ENCODE measurements at places on chromosomes 1 and 21.

DNA sequence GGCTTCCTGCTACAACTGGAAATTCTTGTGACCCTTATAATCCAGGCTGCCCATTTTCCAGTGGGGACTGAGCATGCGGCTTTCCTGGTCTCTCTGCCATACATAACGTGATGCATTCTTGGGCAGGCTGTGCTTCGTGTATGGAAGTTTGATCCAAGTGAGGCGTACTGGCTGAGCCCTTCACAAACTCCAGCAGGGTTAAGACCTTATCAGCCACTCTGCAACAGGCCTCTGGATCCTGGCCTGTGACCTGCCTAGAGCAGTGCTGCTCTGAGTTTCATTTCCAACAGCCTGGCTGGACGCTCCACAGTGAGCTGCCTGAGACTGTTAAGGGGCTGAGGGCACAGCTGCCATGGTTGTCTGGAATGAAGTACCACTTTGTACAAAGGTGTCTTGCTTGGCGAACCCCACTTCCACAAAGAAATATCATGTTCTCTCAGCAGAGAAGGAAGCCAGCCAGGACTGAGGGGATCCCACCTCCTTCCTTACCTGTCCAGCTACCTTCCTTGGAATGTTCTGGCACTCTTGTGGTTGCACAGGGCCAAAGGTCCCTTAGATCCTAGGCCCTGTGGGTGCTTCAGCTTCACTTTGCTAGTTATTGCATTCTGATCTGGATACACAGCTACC, 28.5 kb upstream of the XPR1 start:
- no peak for DNase-seq

DNA sequence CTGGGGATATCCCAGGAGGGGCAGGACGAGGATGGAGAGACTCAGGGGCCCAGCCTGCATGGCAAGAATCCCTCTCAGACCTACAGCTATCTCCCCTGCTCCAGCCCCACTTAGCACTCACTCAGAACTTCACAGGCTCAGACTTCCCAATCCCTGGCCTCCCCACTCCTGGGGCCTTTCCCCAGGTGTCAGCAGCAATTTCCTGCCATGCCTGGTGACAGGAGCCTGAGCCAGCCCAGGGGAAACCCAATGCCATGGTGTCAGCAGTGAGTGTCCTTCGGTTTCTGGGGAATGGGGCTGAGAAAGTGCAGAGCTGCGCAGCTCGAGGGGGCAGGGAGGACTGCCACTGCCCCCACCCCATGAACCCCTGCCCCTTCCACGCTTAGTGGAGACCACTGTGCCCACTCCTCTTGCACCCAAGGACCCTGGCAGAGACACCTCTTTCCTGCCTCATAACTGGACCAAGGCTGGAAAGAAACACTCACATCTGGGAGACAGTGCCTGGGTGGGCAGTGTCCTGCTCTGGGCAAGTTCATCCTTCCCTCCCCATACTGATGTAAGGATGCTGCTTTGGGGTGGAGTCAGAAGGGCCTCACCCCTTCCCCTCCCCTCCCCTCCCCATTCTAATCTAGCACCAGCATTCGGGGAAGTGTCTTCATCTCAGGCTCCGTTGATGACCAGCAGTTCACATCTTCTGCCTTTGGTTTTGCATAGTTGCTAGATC, 17.1 kb upstream of the UBL4B start:
- no peak for DNase-seq

DNA sequence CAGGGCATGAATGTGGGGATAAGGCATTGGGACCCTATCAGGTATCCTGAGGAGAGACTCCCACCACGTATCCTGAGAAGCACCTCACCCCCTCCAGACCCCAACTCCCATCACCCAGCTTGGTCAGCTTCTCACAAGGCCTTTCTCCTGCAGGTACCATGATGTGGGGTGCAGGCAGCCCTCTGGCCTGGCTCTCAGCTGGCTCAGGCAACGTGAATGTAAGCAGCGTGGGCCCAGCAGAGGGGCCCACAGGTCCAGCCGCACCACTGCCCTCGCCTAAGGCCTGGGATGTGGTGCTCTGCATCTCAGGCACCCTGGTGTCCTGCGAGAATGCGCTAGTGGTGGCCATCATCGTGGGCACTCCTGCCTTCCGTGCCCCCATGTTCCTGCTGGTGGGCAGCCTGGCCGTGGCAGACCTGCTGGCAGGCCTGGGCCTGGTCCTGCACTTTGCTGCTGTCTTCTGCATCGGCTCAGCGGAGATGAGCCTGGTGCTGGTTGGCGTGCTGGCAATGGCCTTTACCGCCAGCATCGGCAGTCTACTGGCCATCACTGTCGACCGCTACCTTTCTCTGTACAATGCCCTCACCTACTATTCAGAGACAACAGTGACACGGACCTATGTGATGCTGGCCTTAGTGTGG, 1.3 kb downstream of the GPR3 start:
- no peak for DNase-seq

- DNase-seq: no peak
These were observed 8.7 kb downstream of the CTXND2 start for GRCh38 chr1:150895618-150896017.

- DNase-seq: no peak
These were observed 30.9 kb downstream of the ATP1B1 start for GRCh38 chr1:169137357-169137756.

DNA sequence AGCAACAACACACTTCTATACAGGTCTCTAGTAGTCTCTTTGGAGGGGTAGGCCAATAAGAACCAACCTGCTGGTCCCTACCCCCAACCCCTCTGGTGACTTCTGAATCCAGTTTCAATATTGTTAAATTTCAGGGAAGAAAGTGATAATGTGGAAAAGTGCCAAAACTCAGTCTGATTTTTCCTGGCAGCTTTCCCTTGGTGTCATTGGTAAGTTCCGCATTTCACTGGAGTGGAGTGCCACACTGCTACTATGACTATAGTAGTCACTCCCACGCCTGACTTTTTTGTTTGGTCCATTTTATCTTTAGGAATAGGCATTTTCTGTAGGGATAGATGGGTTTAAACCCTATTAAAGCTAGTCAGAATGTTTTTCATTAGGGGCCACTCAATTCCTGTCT, 5.7 kb upstream of the ARID1A start:
- no peak for DNase-seq

GRCh38 chr1:29381426-29381825, 145.1 kb downstream of the PTPRU start:
- DNase-seq: no peak

DNA sequence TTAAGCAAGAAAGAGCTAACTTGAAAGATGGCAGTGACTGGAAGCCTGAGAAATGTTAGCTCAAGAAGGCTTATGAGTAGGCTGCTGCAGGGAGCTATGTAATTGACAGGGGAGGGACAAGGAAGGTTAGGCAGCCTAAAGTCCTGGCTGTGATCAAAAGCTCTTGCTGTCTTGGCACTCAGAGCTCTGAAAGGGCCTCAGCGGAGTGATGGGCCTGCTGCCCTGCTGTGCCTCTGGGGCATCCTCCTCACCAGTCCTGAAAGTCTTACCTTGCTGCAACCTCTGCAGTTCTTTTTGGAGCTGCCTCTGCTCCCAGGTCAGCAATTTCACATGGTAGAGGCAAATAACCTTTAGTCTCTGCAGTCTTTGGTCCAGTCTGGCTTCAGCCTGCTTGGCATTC, 1.8 kb downstream of the CCDC190 start:
- no peak for DNase-seq

- DNase-seq: no peak
These were observed 525.5 kb downstream of the MATN1 start for GRCh38 chr1:30197639-30198450.
